ENCODE measurements at places on chromosomes 12 and 14. TPM values are rescaled to one million over a fixed set of nuclear protein-coding genes. Genes with fewer than 3 reads are reported as not detected.

PPM1A gene
- total RNA-seq = 50.1 TPM

KRT78 gene
- not detected for total RNA-seq

KRR1 gene
- 73.1 TPM for total RNA-seq

DAO gene
- not detected for total RNA-seq

CLSTN3 gene
- 83.9 TPM for total RNA-seq

LRRK2 gene
- 0.10 TPM for total RNA-seq

DCAF5 gene
- total RNA-seq = 41.2 TPM

GRCh38 chr12:42296503-42297109 lies 29.3 kb downstream of the ZCRB1 start:
- no peak overlapping the region for H3K27ac ChIP-seq
- no peaks in the 10 kb centered on the region for H3K36me3 ChIP-seq
- H3K4me3 ChIP-seq = no peak overlapping the region
- peaks cover 6% of the 10 kb centered on the region for H3K4me1 ChIP-seq
- DNase-seq = peak; percentile 33

GRCh38 chr14:50603565-50603964 lies 43.6 kb downstream of the ATL1 start:
- no peaks in the 10 kb centered on the region for H3K36me3 ChIP-seq
- H3K4me1 ChIP-seq = no peaks in the 10 kb centered on the region
- no peak overlapping the region for H3K4me3 ChIP-seq
- H3K27ac ChIP-seq = no peak overlapping the region
- H3K27me3 ChIP-seq = peaks cover 10% of the 10 kb centered on the region

GRCh38 chr14:99539491-99539890 lies 58.3 kb downstream of the CCNK start:
- H3K27me3 ChIP-seq = no peaks in the 10 kb centered on the region
- no peak overlapping the region for H3K4me3 ChIP-seq
- DNase-seq = no peak
- no peaks in the 10 kb centered on the region for H3K4me1 ChIP-seq
- no peaks in the 10 kb centered on the region for H3K36me3 ChIP-seq

DNA sequence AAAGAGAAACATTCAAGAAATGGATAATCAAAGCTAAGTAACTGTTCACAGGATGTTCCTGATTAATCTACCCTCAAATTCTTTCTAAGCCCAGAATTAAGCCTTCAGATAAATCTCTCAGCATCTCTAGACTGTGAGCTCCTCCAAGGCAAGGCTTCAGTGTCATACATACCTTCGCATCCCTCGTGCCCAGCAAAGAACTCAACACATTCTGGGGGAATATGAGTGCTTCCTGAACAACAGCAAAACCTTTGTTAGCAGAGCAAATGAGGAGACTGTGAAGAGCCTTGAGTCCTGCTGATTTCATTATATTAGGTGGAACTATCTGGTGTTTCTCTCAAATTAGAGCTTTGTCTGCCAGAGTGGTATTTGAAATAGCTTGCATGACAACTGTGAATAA lies 401.8 kb upstream of the TMPO start:
- no peaks in the 10 kb centered on the region for H3K4me1 ChIP-seq
- no peak for DNase-seq

DNA sequence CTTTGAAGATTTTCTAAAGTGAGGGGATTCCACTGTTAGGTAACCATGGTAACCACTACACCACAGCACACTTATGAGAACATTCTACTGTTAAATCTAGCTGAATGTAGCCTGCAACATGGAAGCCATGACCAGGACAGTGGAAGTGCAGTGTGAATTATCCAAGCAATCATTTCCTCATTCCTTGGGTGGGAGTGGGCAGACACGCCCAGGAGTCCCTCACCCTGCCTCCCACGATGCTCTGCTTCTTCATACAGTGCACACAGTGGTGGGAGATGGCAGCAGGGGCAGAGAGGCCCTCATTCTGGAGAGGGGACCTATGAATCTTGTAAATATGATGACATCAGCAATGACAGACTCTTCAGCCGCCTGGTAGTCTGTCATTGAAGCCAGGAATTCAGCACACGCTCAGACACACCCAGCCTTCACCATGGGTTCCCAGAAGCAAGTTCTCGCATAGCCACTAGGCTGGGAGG lies 70.1 kb upstream of the HOXC13 start:
- peaks cover 29% of the 10 kb centered on the region for H3K27me3 ChIP-seq
- no peak overlapping the region for H3K4me3 ChIP-seq
- H3K27ac ChIP-seq = no peak overlapping the region
- H3K4me1 ChIP-seq = no peaks in the 10 kb centered on the region
- DNase-seq = no peak
- H3K36me3 ChIP-seq = no peaks in the 10 kb centered on the region

DNA sequence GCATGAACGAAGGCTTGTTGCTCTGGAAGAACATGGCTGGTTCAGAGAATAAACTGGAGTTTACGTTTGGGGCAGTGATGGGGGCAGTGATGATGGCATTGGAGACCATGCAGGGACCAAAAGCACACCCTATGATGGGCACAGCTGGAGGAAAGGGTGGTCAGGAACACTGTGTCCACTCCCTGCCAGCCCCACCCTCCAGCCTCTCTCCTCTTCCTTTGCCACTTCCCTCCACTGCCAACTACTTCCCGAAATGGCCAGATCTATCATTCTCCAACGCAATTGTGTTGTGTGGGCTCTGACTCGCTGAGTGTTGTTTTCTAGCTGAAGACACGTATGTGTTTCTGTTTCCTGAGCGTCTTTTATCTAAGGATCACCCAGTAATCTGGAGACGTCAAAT lies 39.3 kb upstream of the GSG1 start:
- DNase-seq = no peak
- peaks cover 5% of the 10 kb centered on the region for H3K27me3 ChIP-seq
- H3K36me3 ChIP-seq = no peaks in the 10 kb centered on the region
- peaks cover 28% of the 10 kb centered on the region for H3K4me1 ChIP-seq
- H3K27ac ChIP-seq = no peak overlapping the region

- no peaks in the 10 kb centered on the region for H3K27me3 ChIP-seq
- DNase-seq = no peak
Observed at GRCh38 chr12:115413626-115414025, 729.7 kb upstream of the TBX3 start.

GRCh38 chr12:8665759-8666158 lies 3.1 kb upstream of the MFAP5 start:
- no peaks in the 10 kb centered on the region for H3K4me1 ChIP-seq
- no peak overlapping the region for H3K4me3 ChIP-seq
- no peaks in the 10 kb centered on the region for H3K36me3 ChIP-seq
- peaks cover 13% of the 10 kb centered on the region for H3K27me3 ChIP-seq

DNA sequence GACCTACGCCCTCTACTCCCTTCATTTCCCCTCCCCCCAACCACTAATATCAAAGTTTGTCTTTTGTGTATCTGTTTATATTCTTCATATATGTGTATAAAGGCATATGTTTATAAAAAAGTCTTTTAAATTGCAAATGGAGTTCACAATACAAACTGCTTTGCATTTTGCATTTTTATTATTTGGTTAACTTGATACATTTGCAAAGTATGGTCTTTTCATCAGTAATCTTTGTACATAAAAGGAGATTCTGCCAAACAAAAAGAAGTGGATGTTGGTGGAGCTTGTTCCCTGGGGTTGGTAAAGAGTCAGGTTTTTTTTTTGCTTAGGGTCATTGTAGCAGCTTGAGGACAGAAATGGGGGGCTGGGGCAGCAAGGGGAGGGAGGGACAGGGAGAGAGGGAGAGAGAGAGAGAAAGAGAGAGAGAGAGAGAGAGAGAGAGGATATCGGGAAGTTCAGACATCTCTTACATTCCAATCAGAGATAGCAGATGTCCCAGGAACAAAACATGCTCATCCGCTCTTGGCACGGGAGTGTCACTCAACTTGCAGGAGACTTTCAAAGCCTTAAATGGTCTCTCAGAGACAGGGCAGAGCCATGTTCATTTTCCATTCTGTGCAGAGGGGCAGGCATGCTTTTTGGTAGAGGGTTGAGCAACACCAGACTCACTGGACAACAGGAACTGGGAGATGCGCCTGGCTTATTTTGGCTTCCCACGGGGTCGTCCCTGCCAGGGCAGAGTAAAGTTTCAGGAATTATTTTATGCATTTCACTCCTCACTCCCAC lies 44.8 kb upstream of the TBX5 start:
- no peak overlapping the region for H3K27ac ChIP-seq
- no peaks in the 10 kb centered on the region for H3K4me1 ChIP-seq
- no peak overlapping the region for H3K4me3 ChIP-seq
- no peak for DNase-seq
- peaks cover 53% of the 10 kb centered on the region for H3K27me3 ChIP-seq

GRCh38 chr12:89179983-89180382 lies 172.3 kb downstream of the DUSP6 start:
- peaks cover 1% of the 10 kb centered on the region for H3K36me3 ChIP-seq
- peak overlapping the region; percentile 31 for H3K27ac ChIP-seq
- peaks cover 24% of the 10 kb centered on the region for H3K4me1 ChIP-seq
- DNase-seq = no peak
- no peaks in the 10 kb centered on the region for H3K27me3 ChIP-seq
- H3K4me3 ChIP-seq = no peak overlapping the region

DNA sequence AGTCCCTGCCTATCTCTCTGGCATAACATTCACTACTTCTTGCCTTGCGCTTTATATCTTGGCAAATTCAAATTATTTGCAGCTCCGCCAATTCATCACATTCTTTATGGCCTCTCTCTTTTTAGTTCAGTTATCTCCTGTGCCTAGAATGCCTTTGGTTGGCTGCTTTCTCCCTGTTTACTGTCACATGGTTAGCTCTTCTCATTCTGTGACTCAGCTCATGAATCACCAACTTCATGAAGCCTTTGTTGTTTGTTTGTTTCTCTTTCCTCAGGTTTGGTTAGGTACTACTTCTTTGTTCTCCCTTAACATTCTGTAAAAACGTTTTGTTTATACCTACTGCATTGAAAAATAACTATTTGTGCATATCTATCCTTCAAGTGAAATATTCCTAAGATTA lies 376.5 kb upstream of the GARIN6 start:
- no peak overlapping the region for H3K27ac ChIP-seq
- H3K27me3 ChIP-seq = no peaks in the 10 kb centered on the region
- H3K4me1 ChIP-seq = no peaks in the 10 kb centered on the region
- no peaks in the 10 kb centered on the region for H3K36me3 ChIP-seq
- H3K4me3 ChIP-seq = no peak overlapping the region

DNA sequence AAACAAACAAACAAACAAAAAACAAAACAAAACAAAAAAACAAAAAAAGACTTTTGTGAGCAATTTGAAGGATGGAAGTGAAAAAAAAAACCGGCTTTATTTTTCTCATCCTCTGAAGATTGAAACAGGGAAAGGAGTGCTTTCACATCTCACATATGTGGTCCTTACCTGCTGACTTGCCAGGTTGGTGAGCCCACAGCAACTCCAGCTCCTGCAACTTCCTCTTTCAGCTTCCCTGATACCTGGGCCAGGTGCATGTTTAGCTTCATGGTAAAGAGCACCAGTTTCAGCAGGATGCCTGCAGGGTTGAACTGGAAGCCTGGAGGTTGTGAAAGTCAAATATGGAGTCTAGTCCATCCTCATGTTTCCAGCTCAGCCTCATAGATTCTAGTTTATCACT lies 221.2 kb upstream of the OTX2 start:
- no peaks in the 10 kb centered on the region for H3K4me1 ChIP-seq
- H3K27me3 ChIP-seq = no peaks in the 10 kb centered on the region
- DNase-seq = no peak
- no peak overlapping the region for H3K27ac ChIP-seq
- no peaks in the 10 kb centered on the region for H3K36me3 ChIP-seq

- no peak overlapping the region for H3K27ac ChIP-seq
- H3K36me3 ChIP-seq = no peaks in the 10 kb centered on the region
- H3K27me3 ChIP-seq = no peaks in the 10 kb centered on the region
- no peaks in the 10 kb centered on the region for H3K4me1 ChIP-seq
- no peak for DNase-seq
Observed at GRCh38 chr12:129231491-129231890, 378.2 kb downstream of the GLT1D1 start.

GRCh38 chr12:90173499-90174197 lies 465.0 kb upstream of the ATP2B1 start:
- H3K4me3 ChIP-seq = no peak overlapping the region
- H3K27me3 ChIP-seq = peaks cover 2% of the 10 kb centered on the region
- no peaks in the 10 kb centered on the region for H3K36me3 ChIP-seq
- no peaks in the 10 kb centered on the region for H3K4me1 ChIP-seq
- DNase-seq = no peak

DNA sequence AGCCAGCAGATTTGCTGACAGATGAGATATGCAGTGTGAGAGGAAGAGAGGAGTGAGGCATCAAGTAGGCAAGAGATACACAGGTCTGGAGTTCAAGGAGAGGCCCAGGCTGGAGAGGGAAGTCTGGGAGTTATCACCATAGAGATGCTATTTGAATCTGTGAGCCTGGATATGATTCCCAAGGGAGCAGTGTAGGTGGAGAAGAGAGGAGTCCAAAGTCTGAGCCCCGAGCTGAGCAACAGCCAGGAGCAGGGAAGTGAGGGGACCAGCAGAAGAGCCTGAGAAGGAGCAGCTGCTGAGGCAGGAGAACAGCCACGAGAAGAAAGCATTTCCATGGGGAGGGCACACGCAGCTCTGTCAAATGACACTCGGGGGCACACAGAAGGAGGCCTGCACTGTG lies 20.2 kb upstream of the NXPH4 start:
- H3K4me1 ChIP-seq = no peaks in the 10 kb centered on the region
- H3K36me3 ChIP-seq = no peaks in the 10 kb centered on the region
- no peak overlapping the region for H3K27ac ChIP-seq

DNA sequence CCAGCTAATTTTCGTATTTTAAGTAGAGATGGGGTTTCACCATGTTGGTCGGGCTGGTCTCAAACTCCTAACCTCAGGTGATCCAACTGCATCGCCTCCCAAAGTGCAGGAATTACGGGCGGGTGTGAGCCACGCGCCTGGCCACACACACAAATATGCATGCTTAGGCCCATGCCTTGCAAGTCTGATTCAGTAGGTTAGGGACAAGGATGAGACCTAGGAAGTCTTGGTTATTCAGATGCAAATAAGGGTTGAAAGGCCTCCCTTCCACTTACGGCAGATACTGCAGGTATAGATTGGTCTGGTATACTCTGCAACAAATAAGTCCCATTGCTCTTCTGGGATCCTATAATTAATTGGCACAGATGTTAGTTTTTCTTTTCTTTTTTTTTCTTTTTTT lies 32.9 kb downstream of the TXNRD1 start:
- no peak overlapping the region for H3K27ac ChIP-seq
- H3K4me3 ChIP-seq = no peak overlapping the region
- H3K27me3 ChIP-seq = peaks cover 10% of the 10 kb centered on the region
- DNase-seq = no peak

GRCh38 chr14:61705017-61705416 lies 9.7 kb downstream of the HIF1A start:
- no peaks in the 10 kb centered on the region for H3K27me3 ChIP-seq
- H3K27ac ChIP-seq = no peak overlapping the region
- H3K4me3 ChIP-seq = no peak overlapping the region
- peaks cover 24% of the 10 kb centered on the region for H3K36me3 ChIP-seq
- peaks cover 84% of the 10 kb centered on the region for H3K4me1 ChIP-seq

GRCh38 chr12:48758186-48758585 lies 30.7 kb downstream of the ADCY6 start:
- H3K4me3 ChIP-seq = no peak overlapping the region
- H3K36me3 ChIP-seq = no peaks in the 10 kb centered on the region
- peaks cover 2% of the 10 kb centered on the region for H3K27me3 ChIP-seq
- H3K27ac ChIP-seq = no peak overlapping the region
- DNase-seq = no peak
- peaks cover 17% of the 10 kb centered on the region for H3K4me1 ChIP-seq

- H3K36me3 ChIP-seq = no peaks in the 10 kb centered on the region
- H3K4me3 ChIP-seq = no peak overlapping the region
- no peak overlapping the region for H3K27ac ChIP-seq
Observed at GRCh38 chr14:32754209-32754608, 184.5 kb upstream of the NPAS3 start.

Data from activated CD8-positive, alpha-beta T cell treated with anti-CD3 and anti-CD28 coated beads, Interleukin-2, amount 10 ng/mL, durations not matched to agents 7 days and 5 days (primary cell).